Tibial nerve (tissue), 4 donors: ENCODE measurements at places on chromosomes 4 and X. TPM values are rescaled to one million over a fixed set of nuclear protein-coding genes. Genes with fewer than 3 reads are reported as not detected.

Gene RAB9A
- 20.3 TPM for total RNA-seq

Gene HTN1
- total RNA-seq: not detected

Gene NCBP2L
- total RNA-seq: not detected

Gene CSAG2
- total RNA-seq: not detected

DNA sequence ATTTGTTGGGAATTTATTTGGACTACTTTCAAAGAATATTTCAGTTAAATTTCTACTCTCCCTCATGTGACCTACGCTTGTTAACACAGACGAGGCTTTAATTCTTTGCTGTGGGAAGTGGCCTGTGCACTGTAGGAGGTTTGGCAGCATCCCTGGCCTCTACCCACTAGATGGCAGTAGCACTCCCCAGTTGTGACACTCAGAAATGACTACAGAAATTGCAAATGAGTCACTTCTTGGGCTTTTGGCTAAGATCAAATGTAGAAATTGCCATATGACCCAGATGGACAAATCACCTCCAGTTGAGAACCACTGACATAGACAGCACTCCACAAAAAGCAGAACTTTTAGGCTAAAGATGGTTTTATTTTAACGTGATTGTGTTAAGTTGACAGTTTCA, 22.1 kb downstream of the PIR start:
- H3K27ac ChIP-seq: no peak overlapping the region
- no peak overlapping the region for H3K4me3 ChIP-seq
- H3K27me3 ChIP-seq: no peaks in the 10 kb centered on the region
- no peaks in the 10 kb centered on the region for H3K36me3 ChIP-seq

DNA sequence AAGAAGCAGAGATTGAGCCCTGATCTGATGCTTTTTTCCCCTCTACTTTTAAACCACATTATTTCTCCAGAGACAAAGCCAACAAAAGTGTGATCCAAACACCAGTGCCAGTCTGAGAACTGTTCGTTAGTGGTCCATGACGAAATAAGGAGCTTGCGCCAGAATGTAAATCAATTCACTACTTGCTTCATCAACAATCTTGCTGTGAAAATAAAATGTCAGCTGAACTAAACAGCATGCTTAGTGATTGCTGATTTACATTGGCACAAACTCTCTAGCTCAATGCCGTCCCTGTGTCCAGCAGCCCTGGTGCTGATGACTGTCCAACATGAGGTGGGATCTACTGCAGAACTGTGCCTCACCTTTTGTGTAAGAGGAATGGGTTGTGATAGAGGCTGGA, 71.3 kb downstream of the SOX3 start:
- H3K36me3 ChIP-seq: no peaks in the 10 kb centered on the region
- DNase-seq: no peak
- no peak overlapping the region for H3K27ac ChIP-seq
- H3K27me3 ChIP-seq: no peaks in the 10 kb centered on the region

GRCh38 chrX:110803506-110803905, 7.9 kb upstream of the CHRDL1 start:
- H3K27ac ChIP-seq: no peak overlapping the region
- H3K4me1 ChIP-seq: no peaks in the 10 kb centered on the region
- no peaks in the 10 kb centered on the region for H3K27me3 ChIP-seq
- H3K4me3 ChIP-seq: no peak overlapping the region

DNA sequence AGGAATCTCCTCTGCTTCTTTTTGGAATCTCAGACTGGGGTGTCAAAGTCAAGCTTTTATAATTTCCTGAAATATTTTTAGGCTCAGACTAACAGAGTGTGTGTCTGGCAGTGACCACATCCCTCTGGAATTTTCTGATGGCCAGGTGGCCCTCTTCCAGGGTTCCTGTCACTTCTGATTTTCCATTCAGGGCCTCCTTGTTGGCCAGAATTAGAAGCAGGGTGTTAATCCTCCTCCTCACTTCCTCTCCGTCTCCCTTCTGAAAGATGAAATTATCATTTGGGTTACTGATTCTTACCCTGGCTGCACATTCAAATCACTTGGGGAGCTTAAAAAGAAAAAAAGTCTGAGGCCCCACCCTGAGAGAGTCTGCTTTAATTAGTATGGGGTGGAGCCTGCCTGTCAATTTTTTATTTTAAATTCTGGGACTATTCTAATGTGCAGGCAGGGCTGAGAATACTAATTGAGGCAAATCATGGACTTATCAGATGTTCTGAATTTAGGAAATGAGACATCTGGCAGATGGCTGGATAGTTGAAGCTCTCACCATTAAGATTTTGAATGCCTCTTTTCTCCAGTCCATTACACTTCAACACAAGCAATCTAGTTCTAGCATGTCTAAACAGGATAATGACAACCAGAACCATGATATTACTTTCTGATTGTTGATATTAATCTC, 43.2 kb downstream of the HAND2 start:
- H3K27me3 ChIP-seq: no peaks in the 10 kb centered on the region
- H3K4me3 ChIP-seq: no peak overlapping the region
- DNase-seq: no peak
- H3K36me3 ChIP-seq: no peaks in the 10 kb centered on the region
- peaks cover 8% of the 10 kb centered on the region for H3K4me1 ChIP-seq

DNA sequence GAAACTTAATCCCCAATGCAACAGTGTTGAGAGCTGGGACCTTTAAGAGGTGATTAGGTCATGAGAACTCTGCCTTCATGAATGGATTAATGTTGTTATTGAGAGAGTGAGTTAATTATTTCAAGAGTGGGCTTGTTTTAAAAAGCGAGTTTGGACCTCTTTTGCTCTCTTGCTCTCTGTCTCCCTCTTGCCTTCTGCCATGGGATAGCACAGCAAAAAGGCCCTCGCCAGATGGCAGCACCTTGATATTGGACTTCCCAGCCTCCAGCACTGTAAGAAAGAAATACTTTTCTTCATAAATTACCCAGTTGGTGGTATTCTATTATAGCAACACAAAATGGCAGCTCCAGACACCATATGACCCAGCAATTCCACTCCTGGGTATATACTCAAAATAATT, 7.0 kb upstream of the ATP6AP2 start:
- no peaks in the 10 kb centered on the region for H3K36me3 ChIP-seq
- H3K4me1 ChIP-seq: no peaks in the 10 kb centered on the region
- no peak overlapping the region for H3K27ac ChIP-seq

DNA sequence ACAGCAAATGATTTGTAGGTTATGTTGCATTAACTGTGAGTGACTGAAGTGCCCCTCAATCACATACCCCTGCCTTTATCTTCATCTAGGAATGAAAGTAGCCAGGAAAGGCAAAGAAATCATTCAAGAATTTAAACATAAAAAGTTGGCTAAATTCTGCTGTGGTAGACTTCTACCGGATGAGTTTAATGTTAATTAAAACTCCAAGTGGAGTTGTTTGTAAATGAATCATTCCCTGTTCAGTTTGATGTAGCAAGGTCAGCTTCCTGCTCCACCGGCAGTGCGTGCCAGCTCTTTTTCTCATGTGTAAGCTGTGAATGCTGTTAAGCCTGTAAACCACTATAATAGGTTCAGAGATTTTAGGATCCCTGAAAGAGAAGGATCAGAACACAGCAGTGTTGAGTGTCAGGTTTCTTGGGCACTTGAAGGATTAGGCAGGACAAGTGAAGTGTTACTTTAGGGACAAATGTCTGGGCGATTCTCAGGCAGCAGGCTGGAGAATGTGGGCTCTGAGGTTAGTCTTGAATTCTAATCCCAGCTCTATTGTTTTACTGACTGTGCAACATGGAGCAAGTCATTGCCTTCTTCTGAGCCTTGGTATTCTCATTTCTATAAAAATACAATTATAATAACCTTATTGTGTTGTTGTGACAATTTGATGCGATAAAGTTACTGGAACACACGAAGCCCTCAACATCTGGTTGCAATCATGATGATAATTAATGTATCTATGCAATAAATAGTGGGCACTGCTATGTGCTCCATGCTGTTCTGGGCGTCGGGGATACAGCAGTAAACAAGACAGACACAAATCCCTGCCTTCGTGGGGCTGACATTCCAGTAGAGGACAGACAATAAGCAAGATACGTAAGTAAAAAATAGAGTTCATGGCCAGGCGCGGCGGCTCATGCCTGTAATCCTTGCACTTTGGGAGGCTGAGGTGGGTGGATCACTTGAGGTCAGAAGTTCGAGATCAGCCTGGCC, 112.0 kb downstream of the SHROOM3 start:
- H3K4me1 ChIP-seq: no peaks in the 10 kb centered on the region
- no peaks in the 10 kb centered on the region for H3K27me3 ChIP-seq
- no peak overlapping the region for H3K4me3 ChIP-seq
- no peak overlapping the region for H3K27ac ChIP-seq
- H3K36me3 ChIP-seq: no peaks in the 10 kb centered on the region
- no peak for DNase-seq

DNA sequence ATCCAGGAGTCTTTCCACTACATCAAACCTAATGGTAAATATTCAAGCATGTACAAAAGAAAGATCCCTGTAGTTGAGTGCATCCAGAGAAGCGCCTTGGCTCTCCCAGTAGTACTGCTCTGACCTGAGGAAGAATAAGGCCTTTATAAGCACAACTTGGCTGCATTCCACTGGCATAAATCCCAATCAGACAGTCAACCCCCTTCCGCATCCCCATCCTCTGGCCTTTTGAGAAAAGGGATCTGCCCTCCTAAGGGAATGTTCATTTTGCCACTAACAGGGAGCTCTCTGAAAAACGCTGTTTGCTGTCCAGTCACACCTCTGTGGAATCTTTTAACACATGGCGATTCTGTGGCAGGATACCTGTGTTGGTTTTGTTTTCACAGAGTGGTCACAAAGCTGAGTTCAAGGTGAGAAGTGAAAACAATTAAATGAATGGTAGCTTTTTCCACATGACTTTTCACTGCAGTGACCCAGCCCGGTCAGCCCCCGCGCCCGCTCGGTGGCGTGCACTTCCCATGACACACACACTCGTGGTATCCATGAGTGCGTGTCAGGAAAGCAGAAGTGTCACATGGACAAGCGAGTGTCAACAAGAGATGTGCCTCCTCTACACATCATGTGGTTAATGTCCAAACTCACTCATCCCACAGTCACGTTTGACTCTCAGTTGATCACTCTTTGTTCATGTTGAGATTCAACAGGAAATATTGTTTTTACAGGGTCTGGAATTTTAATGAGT, 112.2 kb upstream of the ENPP6 start:
- no peaks in the 10 kb centered on the region for H3K36me3 ChIP-seq
- no peak overlapping the region for H3K27ac ChIP-seq
- H3K4me1 ChIP-seq: peaks cover 26% of the 10 kb centered on the region
- H3K27me3 ChIP-seq: no peaks in the 10 kb centered on the region

DNA sequence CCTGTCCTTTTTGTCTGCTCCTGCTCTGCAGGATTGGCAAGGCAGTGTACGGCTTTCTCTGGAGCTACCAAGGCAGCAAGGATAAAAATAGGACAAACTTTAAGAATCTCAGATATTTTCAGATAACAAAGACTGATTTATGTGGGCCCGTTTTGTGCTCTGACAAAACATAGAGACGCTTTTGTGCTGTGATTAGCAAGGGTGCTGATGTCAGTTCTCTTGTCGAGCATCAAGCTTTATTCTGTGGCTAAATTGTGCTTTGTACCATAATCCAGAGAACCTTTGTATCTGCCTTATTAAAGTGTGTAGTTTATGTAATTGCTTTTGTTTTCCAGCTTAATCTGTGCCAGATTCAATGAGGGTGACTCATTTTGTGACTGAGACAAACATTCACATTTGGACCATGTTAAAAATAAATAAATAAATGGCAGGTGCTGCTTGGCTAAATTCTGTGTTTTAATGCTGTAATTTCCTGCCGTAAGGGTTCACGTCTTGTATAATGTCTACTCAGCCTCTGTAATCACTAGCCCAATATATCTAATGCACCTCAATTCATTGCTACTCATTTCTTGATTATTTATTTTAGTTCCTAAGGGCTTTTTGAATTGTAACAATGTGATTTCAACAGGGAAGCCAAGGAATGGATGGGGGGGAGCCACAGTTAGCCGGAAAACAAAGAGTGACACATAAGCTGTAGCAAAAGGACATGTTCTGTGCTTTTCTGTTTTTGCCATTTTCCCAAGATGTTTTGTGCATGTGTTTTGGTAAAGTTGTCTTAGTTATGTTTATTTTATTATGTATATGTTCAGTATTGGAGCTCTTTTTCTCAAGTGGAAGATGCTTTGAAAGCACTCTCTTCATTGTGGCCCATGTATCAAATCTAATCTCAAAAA, 75.1 kb downstream of the GAB1 start:
- H3K27me3 ChIP-seq: no peaks in the 10 kb centered on the region
- peaks cover 13% of the 10 kb centered on the region for H3K36me3 ChIP-seq
- H3K4me1 ChIP-seq: peaks cover 99% of the 10 kb centered on the region
- no peak for DNase-seq
- peak overlapping the region; percentile 88 for H3K27ac ChIP-seq

GRCh38 chrX:56744996-56745395, 16.0 kb downstream of the NBDY start:
- H3K27me3 ChIP-seq: no peaks in the 10 kb centered on the region
- H3K4me3 ChIP-seq: no peak overlapping the region
- peaks cover 4% of the 10 kb centered on the region for H3K4me1 ChIP-seq
- no peaks in the 10 kb centered on the region for H3K36me3 ChIP-seq
